Activated CD4-positive, CD25-positive, alpha-beta regulatory T cell (primary cell): ENCODE measurements at places on chromosomes 3 and 15.

DNA sequence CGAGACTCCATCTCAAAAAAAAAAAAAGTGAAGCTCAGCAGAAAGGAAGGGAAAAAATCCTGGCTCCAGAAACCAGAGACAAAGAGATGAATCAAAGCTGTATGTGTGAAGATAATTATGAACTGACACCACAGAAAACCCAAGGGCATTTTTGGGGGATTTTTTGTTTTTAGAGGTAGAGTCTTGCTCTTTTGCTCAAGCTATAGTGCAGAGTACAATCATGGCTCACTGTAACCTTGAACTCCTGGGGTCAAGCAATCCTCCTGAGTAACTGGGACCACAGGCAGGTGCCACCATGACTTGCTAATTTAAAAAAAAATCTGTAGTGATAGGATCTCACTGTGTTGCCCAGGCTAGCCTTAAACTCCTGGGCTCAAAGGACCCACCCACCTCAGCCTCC lies 22.8 kb downstream of the HCLS1 start:
- DNase-seq: no peak

DNA sequence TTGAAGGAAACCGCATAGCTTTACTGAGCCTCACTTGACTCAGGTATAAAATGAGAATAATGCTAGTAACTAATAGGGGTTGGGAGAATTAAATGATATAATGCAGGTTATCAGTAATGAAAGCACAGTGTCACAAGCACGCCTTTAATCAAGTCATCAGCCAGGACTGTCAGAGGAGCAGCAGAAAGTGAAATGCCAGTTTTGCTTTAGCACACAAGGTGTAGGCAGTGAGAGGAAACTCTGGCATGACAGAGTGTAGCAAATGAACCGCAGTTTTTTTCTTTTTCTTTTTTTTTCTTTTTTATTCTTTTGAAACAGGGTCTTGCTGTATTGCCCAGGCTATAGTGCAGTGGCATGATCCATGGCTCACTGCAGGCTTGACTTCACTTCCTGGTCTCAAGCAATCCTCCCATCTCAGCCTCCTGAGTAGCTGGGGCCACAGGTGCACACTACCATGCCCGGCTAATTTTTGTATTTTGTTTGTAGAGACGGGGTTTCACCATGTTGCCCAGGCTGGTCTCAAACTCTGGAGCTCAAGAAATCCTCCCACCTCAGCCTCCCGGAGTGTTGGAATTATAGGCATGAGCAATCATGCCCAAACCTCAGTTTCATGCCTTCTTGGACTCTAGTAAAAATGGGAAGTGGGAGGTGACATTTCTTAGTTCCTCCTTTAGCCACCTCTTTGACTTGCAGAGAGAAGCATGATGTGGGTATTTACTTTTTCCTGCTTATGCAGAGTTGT lies 9.7 kb upstream of the SCAANT1 start:
- DNase-seq: no peak

DNA sequence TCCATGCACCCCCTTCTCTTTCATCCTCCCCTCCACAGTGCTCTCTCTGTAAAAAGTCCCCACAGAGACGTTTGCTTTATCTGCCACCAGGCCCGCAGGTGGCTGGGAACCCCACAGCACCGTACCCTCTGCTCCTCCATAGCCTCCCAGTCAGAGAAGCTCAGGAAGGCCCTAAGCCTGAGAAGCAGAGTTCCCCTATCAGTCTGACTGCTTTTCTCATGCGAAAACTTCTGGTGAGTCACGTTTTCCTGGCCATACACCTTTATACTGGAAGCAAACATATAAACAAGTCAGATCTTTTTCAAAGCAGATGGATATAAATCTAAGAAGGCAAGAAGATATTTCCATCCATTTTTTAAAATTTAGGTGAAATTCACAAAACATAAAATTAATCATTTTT lies 51.5 kb upstream of the MEF2A start:
- DNase-seq: no peak

GRCh38 chr3:43081796-43082195 lies 24.1 kb downstream of the POMGNT2 start:
- DNase-seq: no peak

DNA sequence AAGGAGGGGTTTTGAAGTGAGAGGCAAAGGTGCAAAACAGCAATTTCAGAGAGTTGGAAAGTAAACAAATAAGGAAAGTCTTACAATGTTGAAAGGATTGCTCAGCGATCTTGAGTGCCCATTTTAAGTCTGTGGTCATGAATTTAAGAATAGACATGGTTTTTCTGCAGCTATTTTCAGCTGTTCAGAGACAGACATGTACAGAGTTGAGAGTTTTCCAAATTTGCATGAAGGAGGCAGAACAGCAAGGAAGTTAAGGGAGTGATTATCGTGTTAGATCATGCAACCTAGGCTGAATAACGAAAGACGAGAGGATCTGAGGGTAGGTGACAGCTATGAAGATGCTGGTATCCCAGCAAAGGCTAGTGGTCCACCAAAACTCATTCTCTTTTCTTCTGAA lies 37.2 kb downstream of the DET1 start:
- DNase-seq: no peak

DNA sequence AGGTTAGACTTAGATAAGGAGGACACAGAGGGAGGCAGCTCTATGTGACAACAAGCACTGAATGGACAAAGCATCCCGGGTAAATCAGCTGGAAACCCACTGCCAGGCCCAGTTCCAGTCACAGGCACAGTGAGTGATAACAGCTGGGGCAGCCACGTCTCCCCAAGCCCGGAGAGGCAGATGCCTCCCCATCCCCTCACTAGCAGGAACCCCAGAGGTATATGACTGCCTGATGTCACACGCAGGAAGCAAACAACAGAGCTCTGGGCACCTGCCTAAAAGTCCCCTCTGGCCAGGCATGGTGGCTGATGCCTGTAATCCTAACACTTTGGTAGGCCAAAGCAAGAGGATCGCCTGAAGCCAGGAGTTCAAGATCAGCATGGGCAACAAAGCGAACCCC lies 18.2 kb downstream of the C15orf62 start:
- DNase-seq: no peak

- DNase-seq: no peak
Observed at GRCh38 chr3:45628746-45629145, 34.2 kb downstream of the LIMD1 start.

DNA sequence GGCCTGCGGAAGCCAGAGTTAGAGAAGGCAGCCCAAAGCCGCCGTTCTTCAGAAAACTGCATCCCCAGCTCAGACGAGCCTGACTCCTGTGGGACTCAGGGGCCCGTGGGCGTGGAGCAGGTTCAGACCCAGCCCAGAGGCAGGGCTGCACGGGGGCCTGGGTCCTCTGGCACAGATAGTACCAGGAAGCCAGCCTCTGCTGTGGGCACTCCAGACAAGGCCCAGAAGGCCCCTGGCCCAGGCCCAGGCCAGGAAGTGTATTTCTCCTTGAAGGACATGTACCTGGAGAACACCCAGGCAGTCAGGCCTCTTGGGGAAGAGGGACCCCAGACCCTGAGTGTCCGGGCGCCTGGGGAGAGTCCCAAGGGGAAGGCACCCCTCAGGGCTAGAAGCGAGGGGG lies 23.1 kb downstream of the ALPK3 start:
- DNase-seq: no peak

GRCh38 chr15:36332301-36332700 lies 247.1 kb upstream of the CDIN1 start:
- DNase-seq: no peak

GRCh38 chr15:66985653-66986052 lies 79.7 kb upstream of the SMAD3 start:
- DNase-seq: no peak

DNA sequence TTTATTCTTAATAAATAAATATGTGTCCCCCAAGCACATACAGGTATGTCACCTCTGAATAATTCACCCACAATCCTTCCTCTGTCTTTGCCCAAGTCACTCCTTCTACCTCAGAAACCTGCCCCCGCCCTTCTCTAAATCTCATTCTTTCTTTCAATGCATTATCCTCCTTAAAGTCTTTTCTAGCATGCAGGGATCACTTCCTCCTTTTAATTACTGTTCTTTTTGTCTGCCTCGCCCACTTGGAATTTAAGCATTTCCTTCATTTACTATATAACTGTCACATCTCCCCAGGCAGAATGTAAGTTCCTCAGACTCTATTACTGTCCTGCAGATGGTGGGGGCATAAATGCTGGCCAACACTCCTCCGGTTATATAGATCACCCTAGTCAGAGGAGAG lies 7.8 kb downstream of the CCDC80 start:
- DNase-seq: no peak

DNA sequence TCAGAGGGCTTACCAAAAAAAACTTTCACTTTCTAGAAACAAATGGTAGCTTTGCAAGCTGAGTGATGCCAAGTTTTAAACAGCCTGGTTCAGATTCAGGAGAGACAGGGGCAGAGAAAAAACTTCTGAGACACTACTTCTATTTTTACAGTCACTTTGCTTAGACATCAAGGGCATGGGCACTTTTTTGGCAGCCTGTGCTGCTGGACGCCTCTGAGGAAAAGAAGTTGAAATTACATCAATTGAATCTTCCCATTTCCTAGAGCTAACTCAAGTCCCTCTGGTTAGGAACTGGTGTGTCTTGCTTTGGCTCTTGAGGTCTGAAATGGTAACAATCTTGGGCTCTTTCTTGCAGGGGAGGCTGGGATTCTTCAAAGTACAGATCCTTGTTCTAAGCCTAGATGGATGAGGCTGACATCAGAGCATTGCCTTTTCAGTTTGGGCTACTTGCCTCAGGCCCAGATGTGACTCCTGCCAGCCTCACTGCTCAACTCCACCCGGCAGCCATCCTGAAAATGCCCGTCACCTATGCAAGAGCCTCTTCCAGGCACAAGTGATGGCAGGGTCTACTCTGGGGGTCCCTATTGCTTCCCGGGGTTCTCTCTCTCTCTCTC lies 357.5 kb downstream of the FOXP1 start:
- no peak for DNase-seq

GRCh38 chr3:81742581-81742980 lies 18.9 kb downstream of the GBE1 start:
- no peak for DNase-seq

DNA sequence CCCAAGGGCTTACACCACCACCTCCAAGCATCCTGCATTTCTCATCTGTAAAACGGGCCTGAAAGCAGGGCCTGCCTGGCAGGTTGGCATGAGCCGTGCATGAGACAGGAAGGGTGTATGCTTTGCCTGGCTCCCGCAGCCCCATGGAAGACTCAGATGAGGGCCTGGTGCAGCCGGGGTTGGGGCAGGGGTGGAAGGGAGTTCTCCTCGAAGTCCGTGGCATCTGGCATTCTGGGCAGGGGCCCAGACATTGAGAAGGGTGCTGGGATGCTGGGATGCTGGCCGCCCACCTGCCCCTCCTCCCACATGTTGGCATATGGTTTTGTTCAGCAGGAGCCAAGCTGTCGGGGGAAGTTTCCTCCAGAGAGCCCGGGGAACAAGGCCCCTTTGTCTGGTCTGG lies 13.0 kb upstream of the FBLN2 start:
- no peak for DNase-seq

GRCh38 chr15:77457905-77458265 lies 37.2 kb downstream of the HMG20A start:
- DNase-seq: no peak

GRCh38 chr3:48432411-48433371 lies 2.8 kb upstream of the PLXNB1 start:
- DNase-seq: no peak

- DNase-seq: no peak
Observed at GRCh38 chr3:16272588-16272987, 7.6 kb downstream of the OXNAD1 start.

DNA sequence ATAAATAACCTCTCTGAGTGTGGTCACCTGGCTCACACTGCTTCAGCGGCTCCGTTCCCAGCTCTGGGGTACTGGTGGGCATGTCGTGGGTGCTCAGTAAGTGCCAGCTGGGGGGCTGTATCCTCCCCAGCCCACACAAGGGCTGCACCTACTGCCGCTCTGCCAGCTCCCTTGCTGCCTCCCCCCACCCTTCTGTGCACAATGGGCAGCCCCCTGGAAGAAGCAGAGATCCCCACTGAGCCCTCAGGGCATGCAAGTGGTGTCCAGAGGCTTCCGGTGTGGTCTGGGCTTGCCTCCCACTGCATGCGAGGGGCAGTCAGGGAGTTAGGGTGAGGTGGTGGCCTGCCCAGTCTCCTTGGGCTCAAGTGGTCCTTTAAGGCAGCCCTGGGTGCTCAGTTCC lies 58.3 kb upstream of the TRPM1 start:
- DNase-seq: no peak

DNA sequence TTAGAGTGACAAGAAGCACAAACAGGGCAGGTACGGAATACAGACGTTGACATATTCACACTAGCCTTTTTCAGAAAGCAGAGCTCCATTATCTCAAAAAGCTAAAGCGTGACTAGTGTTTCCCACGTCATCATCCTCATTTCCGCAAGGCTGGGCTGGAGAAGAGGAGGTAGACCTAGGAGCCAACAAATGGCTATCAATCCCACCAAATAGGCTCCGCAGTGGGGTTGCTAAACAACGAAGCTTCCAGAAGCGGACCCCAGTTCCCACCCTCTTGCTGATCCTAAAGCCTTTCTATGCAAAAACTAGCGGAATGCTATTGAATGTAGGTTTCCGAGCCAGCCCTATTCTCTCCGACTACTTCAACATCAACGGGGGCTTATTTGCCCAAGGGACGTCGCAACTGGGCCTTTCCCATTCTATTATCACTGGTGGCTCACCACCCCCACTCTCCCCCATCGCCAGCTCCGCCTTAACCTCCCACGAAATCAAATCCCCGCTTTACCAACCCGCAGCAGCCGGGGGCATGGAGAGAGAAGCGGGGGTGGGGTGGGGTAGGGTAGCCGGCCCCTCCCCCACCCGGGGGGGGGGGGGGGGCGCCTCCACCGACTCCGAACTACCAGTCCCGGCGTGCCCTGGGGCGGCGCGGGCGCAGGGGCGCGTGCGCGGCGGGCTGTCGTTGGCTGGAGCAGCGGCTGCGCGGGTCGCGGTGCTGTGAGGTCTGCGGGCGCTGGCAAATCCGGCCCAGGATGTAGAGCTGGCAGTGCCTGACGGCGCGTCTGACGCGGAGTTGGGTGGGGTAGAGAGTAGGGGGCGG lies at the start of gene MORF4L1:
Gene MORF4L1, plus strand, starts transcription at position 736 of the 817 bp plus-strand sequence. CDS start 128 bp downstream, outside the sequence.
- peak; percentile 93 for DNase-seq

DNA sequence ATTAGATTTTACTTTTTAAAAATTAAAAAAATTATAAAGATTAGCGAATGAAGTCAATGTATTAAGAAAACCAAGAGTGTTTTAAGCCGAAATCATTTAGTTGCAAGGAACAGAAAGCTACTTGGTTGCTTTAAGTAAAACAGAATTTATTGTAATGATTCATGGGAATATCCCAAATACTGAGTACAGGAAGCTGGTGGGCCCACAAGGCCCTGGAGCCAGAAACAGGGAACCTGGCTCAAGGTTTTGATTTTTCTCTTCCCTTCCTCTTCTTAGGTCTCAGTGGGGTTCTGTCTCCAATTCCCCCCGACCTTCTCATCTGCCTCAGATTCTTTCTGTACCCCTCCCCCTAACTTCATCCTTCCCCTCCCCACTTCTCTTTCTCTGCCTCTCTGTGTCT lies 229.0 kb downstream of the TLE3 start:
- no peak for DNase-seq

DNA sequence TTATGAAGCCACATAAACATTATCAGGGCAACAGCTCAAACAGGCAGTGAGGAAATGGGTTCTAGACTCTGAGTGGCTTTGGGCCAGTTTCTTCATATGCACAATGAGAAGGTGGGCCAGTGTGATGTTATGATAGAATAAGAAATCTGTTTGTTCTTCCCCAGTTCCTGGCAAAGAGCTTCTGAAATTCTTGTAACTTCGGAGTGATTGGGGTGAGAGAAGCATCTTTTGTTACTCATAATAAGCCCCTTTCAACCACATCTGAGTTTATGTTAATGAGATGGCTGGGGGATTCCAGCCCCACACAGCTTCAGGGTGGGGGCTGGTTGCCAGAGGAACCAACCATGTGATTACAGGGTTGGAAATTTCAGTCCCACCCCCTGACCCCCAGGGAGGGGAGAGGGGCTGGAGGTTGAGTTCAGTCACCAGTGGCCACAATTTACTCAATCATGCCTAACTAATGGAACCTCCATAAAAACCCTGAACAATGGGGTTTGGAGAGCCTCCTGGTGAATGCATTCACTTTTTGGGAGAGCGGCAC lies 57.0 kb upstream of the FRMD4B start:
- DNase-seq: no peak
